Activated CD4-positive, CD25-positive, alpha-beta regulatory T cell treated with anti-CD3 and anti-CD28 coated beads, Interleukin-2, amount 50 U/mL, for 72 hours (primary cell): ENCODE measurements at places on chromosomes 1 and 21.

- DNase-seq, result no peak
Observed at GRCh38 chr1:112296908-112297307, 99.1 kb upstream of the CTTNBP2NL start.

- no peak for DNase-seq
Observed at GRCh38 chr1:14298806-14299205, 299.7 kb upstream of the KAZN start.

GRCh38 chr1:32759997-32760623, 57.0 kb downstream of the YARS1 start:
- DNase-seq, result no peak

DNA sequence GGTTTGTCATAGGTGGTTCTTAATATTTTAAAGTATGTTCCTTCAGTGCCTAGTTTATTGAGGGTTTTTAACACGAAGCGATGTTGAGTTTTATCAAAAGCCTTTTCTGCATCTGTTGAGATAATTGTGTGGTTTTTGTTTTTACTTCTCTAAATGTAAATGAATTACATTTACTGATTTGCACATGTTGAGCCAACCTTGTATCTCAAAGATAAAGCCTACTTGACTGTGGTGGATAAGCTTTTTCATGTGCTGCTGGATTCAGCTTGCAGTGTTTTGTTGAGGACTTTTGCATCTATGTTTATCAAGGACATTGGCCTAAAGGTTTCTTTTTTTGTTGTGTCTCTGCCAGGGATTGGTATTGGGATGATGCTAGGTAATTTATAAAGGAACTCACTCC, 142.5 kb downstream of the PRDM2 start:
- DNase-seq, result no peak

GRCh38 chr1:206573762-206574161, 38.5 kb downstream of the EIF2D start:
- DNase-seq, result peak; percentile 14

GRCh38 chr1:181669246-181669645, 185.9 kb downstream of the CACNA1E start:
- no peak for DNase-seq

GRCh38 chr1:9426291-9426711, 113.0 kb upstream of the SLC25A33 start:
- peak; percentile 65 for DNase-seq

- peak; percentile 56 for DNase-seq
Observed at GRCh38 chr1:185045814-185046492, 595 bp downstream of the RNF2 start.

DNA sequence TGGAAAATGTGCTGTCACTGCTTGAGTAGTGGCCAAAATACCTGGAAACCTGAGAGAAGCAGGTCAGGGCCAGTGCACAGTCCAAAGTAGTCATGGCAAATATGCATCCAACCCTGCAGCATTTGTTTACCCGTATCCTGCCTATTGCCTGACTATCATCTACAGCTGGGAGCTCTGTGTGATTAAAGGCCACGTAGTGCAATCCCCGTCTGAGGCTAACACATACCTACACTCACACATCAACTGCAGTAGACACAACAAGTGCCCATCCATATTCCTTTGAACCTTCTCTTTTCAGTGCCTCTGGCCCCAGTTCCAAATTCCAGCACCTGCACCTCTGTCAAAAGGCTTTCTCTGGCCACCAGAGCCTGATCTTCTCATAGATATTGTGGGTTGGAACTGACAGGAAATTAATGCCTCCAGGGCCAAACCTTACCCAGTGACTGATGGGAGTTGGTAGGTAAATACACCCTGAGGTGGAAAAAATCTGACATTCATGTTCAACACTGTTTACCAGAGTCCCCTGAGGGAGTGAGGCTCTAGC, 383.0 kb downstream of the SETD4 start:
- DNase-seq, result no peak

GRCh38 chr21:38847556-38847955, 41.8 kb downstream of the ETS2 start:
- DNase-seq, result no peak
